Fibroblast of gingiva (primary cell): ENCODE measurements at places on chromosomes 5 and 9.

DNA sequence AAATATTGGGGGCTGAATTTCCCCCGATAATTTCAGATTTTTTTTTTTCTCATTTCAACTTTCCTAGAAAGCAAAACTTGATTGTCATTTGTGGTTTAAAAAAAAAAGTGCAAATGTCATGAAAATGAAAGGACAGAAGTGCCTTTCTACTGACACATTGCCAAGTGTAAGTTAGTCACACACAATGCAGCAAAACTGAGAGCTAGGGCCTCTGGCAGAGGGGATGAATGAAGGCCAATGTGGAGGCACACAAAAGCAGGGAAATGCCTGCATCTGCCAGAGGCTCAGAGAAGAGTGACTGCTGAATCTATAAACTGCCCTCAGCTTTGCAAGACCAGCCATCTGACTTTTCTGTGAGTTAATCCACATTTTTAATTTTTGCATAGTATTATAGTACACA is 6.8 kb upstream of the IFNA5 start:
- DNase-seq = no peak

DNA sequence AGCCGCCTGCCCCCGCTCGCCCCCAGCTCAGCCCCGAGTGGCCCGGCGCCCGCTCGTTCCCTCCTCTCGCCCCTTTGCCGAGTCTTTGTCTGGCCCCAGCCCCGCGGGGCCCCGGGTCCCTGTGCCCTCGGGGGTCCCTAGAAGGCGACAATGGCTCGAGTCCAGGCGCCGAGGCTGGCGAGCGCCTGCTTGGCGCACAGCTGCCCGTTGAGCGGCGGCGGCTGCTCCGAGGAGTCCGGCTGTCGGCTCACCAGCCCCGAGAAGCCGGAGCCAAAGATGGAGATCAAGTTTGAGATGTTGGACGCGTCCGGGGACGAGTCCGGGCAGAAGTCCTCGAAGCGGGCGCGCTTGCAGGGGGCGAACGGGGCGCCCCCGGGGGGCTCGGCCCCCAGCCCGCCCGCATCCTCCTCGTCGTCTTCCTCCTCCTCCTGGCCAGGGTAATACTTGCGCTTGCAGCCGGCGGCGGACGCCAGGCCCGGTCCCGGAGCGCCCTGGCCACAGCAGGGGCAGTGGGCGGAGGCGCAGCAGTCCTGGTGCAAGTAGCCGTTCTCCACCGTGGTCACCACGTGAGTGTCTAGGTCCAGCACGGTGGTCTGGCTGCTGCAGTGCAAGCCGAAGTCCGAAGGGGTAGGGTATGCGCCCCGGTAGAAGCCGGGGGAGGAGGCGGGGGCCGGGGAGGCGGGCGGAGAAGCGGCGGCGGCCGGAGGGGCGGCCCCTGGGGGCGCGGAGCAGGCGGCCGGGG is 1.2 kb downstream of the IER5L start:
- DNase-seq = peak; percentile 29

DNA sequence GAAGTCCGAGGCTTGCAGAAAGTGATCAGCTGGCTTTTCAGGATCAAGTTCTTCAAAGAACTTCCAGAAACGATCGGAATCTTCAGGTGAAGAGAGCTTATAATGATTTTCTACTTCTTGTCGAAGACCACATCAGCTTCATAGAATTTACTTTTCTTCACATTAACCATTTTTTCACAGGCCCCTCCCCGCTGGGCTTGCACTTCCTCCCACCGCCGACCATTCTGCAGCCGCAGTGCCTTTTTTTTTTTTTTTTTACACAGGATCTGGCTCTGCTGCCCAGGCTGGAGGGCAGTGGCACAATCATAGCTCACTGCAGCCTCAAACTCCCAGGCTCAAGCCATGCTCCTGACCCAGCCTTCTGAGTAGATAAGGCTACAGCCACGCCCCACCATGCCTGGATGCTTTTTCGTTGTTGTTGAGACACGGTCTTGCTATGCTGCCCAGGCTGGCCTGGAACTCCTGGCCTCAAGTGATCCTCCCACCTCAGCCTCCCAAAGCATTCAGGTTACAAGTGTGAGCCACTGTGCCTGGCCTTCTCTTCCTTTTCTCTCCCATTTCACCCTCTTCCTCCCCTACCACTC is 15.3 kb upstream of the RNF130 start:
- DNase-seq = no peak

DNA sequence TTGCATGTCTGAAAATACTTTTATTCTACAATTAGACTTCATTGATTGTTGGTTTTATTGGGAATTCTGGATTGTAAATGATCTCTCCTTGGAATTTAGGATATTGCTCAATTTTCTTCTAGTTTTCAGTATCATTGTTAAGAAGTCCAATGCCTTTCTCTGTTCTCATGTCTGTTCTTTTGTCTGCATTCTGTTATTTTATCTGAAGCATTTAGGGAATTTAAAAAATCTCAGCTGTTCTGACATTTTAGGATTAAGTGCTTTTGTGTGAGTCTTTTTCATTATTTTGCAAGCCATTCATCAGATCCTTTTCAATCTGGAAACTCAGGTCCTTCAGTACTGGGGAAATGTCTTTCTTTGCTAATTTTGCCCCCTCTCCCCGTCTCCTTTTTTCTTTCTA is 4.4 kb upstream of the FER start:
- DNase-seq = peak; percentile 25

DNA sequence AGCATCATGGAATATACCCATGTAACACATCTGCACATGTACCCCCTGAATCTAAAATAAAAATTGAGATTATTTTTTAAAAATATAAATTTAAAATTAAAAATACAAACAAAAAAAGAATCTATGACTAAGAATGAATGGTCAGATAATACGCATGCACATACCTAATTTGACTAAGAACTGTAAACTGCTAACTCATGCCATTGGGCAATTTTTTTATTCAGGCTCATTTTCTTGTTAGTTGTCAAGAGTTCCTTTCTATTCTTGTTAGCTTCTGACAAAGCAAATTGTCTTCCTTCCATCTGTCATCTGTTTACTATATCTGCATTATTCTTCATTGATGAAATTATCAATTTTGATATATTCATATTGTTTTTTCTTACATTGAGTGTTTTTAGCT is 69.5 kb upstream of the HAND1 start:
- no peak for DNase-seq

- DNase-seq = no peak
Observed at GRCh38 chr5:37984300-37984699, 144.5 kb upstream of the GDNF start.

DNA sequence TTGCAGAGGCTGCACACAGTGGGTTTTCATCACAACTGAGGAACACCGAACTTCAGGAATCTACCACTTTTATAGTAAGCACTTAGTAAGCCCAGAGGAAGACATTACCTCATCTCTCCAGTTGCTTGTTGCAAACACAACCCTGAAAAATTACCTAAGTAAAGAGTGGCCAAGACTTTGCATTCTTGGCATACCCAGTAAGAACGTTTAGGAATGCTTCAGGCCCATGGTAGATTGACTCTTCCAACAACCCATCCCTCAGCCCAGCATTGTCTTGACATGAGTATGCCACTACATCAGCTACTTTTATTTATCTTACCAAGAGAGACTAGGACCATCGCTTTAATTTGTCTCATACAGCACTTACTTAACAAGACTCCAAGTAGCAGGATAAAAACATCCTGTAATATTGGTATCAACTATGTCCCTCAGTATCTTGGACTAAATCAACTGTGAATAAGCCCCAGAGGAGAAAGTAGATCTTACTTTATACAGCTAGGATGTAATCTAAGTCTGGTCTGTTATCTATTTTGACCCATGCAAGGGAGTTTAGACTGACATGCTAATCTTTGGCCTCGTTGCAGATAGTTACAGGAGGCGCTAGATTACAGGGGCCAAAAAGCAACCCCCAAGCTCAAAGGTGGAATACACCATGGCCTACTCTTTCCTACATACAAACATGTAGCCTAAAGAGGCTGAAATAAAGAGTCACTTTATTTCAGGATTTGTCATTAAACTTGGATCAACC is 114.9 kb downstream of the INVS start:
- DNase-seq = peak; percentile 7

DNA sequence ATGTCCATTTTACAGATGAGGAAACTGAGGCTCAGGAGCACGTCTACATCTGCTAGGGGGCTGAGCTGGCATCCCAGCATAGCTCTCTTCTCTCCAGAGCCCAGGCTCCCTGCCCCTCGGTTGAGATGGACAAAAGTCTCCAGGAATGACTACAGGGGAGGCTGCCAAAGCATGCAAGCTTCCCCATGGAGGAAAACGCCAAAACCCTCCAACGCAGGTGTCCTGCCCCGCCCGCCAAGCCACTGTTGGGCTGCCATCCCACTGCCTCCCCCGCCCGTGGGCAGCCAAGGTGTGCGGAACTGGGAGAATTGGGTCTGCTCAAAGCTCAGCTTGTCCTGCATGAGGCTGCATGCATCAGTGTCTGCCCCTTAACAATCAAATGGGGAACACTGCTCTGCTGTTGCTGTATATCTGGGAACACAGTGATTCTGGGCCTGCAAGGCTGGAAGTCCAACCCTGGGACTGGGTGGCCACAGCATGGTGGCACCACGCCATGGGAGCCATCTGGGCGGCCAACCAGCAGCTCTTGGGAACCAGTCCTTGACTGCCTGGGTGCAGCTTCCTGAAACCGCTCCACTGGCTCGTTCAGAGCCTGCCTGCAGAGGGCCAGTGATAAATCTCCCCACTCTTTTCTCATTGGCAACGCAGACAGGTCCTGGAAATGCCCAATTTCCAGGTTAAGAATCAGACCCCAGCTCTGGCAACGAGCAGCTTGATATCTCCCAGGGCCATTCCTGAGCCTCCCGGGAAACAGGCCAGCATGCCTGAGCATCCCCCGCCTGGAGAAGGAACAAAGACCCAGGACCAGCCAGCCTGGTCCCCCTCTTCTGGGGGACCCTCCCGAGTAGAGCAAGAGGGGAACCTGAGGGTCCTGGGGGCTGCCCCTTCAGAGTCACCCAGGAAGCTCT is 3.5 kb downstream of the RALGDS start:
- DNase-seq = peak; percentile 69

GRCh38 chr5:15794052-15794985 is 294.3 kb downstream of the FBXL7 start:
- peak; percentile 23 for DNase-seq

DNA sequence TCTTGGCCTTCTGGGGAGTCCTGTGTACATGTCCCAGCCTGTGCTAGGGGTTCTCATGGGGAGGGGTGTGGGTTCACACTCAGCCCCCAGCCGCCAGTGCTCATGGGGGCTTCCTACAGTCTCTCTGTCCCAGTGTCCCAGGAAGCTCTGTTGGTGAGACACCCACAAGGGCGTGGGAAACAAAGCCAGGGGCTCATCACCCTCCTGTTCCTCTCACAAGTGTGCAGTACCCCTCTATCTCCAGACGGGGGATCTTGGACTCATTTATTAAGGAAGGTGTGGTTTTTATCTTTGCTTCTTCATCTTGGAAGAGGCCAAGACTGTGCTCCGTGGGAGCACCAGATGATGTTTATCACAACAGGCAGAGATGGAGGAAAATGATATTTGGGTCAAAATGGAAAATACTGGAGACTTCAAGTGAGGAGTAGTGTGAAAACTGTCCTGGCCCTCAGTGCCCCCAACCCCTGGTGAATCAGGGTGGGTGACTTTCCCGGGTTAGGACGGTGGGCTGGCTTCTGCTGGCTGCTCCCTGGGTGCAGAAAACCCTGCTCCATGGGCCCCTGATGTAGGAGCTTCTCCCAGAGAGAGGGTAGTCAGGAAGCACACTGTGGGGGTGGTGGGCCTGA is 15.2 kb downstream of the TMEM171 start:
- no peak for DNase-seq

DNA sequence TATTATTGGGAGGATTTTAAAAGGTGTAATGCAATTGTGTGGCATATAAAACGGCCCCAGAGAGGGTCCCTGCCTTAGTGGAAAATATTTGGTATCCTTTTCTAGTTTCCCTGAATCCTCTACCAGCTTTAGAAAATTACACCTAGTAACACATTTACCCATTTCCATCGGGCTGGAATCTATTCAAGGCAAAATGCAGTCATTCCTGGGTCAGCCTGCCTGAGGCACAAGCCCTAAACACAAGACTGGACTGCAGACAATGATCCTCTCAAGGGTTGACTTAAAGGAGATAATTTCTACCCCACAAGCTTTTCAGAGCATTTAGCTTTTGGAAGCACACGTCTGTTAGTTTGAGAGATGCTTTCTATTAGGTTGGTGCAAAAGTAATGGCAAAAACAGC is 124.4 kb upstream of the ADAMTSL1 start:
- no peak for DNase-seq

GRCh38 chr9:35489313-35490154 is at the start of gene RUSC2:
TSS of gene RUSC2 (plus strand) at chr9:35490111. CDS start at chr9:35546522, 56,411 bp downstream.
- peak; percentile 94 for DNase-seq

DNA sequence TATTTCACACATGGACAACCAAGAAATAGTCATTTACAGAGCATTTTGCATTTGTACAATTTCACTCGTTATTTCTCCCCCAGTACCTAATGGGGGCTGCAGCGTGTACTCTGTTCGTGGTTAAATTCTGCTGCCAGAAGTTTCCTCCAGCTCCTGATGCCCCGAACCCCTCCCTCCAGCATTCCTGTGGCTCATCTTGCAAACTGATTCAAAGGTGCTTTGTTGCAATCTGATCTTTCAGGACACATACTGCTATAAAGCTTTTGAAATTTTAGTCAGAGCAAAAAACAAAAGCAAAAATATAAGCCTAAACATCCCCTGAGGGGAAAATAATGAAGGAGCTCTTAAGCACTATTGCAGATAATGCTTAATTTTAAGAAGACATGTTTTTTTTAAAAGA is 27.7 kb downstream of the UBLCP1 start:
- DNase-seq = no peak

DNA sequence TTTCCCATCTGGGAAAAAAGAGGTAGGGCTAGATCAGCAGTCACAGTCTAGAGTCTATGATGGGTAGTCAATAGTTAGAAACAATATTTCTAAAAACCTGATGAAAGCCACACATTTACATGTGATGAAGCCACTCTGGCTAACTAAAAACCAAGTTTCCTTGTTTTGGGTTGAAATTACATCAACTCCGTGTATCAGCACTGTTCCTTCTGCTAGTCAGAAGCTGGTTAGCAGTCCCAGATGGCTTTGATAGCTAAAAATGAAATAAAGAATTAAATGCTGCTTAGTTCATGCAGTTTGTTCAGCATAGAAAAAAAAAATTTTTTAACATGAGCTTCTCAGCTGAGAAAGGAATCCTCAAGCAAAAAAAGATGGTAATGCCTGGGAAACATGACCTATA is 136.7 kb downstream of the FAM114A2 start:
- DNase-seq = no peak

GRCh38 chr5:17127743-17128231 is 89.6 kb upstream of the BASP1 start:
- peak; percentile 63 for DNase-seq
